ENCODE measurements at places on chromosomes 12 and 14.
A peak's percentile ranks its signal among the peaks of the same experiment; 100 is the strongest.

- DNase-seq = peak; percentile 84
These were observed 31.2 kb upstream of the KLC1 start for GRCh38 chr14:103597623-103598377.

GRCh38 chr12:39103552-39104165 lies 198.3 kb upstream of the CPNE8 start:
- peak; percentile 58 for DNase-seq

DNA sequence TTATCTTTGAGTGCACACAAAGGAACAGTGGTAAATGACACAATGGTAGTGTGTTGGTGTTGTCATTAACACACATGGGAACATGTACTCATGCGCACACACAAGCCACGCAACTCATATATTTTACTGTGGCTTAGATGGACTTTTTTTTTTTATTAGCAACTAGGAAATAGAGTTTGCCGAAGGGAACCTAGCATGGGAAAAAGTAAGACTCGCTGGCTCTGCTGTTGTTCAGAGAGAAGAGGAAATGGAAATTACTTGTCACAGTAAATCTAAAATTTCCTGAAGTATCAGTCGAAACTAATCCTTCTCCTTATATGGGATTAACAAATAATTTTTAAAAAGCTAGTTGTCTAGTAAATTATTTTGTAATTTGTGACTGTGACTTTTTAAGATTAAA lies 33.7 kb upstream of the IL22 start:
- no peak for DNase-seq

DNA sequence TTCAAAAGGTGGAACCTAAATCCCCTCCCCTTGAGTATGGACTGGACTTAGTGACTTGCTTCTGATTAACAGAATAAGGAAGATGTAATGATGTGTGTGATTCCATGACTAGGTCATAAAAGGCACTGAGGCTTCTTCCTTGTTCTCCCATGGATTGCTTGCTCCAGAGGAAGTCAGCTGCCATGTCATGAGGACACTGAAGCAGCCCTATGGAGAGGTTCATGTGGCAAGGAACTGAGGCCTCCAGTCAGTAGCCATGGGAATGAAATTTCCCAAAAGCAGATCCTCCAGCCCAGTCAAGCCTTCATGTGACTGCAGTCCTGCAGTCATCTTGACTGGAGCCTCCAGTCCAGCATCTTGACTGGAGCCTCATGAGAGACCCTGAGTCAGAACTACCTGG lies 10.7 kb downstream of the TMBIM4 start:
- no peak for DNase-seq

DNA sequence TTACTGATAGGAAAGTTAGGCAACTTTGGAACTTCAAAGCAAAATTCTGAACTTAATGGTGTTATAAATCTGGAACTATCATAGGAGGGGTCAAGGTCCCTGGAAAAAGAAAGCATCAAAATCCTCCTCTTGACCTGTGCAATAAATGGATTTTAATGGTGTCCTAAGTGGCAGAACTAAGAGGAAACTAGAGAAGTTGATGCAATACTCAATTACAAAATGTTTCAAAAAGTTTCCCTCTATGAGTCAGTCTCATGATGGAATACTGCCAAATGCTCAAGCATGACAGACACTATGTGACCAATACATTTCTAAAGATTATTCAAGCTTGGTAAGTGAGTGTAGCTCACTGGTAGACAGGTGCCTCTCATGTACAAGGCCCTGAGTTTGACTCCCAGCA lies 47.7 kb upstream of the ERGIC2 start:
- DNase-seq = peak; percentile 55

GRCh38 chr14:65101631-65102440 lies 481 bp downstream of the MAX start:
- DNase-seq = no peak

GRCh38 chr12:93916402-93916801 lies 232.0 kb upstream of the PLXNC1 start:
- DNase-seq = no peak

Measured in AG10803 (cell line).